SHP77 (cell line): ENCODE measurements at places on chromosomes 4 and X.

GRCh38 chrX:134743091-134743490, 84.8 kb upstream of the PLAC1 start:
- DNase-seq: no peak

GRCh38 chrX:49247916-49248811, 12.9 kb downstream of the CCDC22 start:
- DNase-seq: peak; percentile 0

DNA sequence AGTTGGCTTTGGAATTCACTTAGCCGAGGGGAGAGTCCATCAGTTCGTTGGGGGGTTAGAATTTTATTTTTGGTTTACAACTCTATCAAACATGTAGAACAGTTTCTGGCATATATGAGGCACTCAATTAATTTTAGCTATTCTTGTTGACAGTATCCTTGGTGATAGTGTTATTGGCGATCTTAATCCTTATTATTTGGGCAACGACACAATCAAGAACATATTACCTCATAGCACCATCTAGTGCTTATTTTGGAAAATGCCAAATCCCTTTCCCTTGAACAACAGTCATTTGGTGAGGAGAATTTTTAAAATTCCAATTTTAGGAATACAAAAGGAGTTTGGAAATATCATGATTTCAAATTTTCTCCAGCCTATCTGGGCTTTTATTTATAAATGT, 17.9 kb upstream of the PGRMC1 start:
- no peak for DNase-seq

- no peak for DNase-seq
Observed at GRCh38 chrX:42090395-42090794, 167.0 kb upstream of the CASK start.

DNA sequence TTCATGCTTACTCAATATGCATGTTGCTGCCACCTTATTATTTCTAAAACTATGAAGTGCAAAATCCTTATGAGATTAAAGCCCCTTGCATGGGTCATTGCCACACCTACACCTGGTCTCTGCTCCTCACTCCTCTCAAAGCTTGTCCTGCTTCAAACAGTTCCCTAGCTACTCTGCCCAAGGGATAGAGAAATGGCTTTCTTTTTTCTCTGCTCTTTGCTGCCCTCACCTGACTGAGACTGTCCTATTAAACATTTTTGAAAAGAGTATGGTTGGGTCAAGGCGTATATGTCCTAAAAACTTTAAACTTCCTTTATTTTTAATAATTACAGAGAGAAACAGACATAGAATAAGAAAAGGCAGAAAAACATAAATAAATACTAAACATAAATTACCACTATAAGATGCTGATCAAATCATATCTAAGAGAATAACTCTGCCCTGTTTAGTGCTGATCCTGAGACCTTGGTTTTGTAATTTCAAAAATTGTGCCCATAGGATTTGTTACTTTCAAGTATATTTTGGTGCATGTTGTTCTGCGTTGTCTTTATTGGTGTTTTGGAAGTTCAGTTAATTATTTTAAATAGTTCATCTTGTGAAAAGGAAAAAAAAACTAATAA, 704.9 kb upstream of the PABPC4L start:
- peak; percentile 5 for DNase-seq

GRCh38 chrX:17033225-17033624, 86.8 kb downstream of the REPS2 start:
- DNase-seq: no peak

- DNase-seq: no peak
Observed at GRCh38 chrX:68354879-68355628, 78.2 kb downstream of the OPHN1 start.

DNA sequence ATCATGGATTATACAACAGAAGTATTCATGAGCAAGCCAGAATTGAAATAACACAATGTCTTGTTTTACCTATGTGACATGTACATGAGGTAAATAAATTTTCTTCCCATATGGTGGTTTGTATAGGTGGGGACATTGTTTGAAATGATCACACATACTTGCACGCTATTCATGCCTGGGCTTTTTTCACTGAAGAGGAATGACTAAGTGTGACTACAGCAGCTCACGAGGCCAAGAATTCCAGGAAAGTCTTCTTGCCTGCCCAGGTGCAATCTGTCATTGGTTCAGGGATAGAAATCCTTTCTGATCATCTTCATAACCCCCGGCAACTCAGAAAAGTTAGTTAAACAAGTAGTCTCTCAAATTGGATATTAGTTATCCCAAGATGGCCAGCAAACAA, 36.3 kb upstream of the AREG start:
- DNase-seq: no peak

DNA sequence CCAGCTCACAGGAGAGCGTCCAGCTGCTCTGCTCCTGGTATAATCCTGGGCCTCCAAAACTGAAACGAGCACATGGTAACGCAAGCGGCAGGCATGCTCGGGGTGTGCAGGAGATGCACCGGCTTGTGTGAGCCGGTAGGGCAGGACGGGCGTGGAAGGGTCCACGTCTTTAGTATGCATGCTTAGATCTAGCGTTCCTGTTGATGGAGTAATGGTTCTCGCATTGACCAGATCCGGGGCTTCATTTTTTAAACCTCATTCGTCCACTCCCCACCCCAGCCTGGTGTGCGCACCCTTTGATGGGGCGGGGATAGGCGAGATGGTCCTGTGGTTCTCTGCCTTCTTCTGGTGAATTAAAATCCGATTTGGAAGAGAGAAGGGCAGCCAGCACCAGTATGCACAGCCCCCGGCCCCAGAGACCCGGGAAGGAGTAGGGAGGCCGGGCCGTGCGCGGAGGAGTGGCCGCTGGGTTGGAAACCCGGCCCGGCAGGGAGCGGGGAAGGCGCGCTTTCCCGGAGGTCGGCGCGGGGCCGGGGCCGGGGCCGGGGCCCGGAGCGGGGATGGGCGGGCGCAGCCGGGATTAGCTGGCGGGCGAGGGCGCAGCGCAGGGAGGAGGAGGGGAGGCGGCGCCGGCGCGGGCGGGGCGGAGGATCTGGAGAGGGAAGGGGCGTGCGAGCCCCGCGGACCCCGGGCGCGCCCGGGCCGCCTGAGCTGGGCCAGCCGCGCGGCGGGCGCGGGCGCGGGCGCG, 39.9 kb downstream of the FAM149A start:
- peak; percentile 29 for DNase-seq

- DNase-seq: no peak
Observed at GRCh38 chrX:78314561-78314960, 12.8 kb downstream of the CYSLTR1 start.

DNA sequence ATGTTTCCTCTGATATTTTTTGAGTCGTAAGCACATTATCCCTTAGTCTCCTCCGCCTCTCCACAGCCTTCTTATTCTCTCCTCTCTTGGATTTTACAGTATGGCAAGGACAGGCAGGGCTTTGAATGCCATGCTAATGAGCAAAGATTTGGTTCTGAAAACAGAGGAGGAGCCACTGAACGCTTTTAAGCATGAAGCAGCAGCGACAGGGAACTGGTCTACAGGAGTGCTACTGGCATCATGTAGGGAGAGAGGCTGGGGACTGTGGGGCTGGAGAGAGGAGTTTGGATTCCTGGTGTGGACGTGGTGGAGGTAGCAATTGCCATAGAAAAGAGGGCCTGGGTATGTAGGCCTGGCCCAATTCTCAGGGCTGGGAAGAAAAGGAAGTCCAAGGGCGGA, 4.6 kb upstream of the CD99L2 start:
- DNase-seq: no peak

- DNase-seq: no peak
Observed at GRCh38 chr4:141814499-141814898, 178.1 kb downstream of the IL15 start.

DNA sequence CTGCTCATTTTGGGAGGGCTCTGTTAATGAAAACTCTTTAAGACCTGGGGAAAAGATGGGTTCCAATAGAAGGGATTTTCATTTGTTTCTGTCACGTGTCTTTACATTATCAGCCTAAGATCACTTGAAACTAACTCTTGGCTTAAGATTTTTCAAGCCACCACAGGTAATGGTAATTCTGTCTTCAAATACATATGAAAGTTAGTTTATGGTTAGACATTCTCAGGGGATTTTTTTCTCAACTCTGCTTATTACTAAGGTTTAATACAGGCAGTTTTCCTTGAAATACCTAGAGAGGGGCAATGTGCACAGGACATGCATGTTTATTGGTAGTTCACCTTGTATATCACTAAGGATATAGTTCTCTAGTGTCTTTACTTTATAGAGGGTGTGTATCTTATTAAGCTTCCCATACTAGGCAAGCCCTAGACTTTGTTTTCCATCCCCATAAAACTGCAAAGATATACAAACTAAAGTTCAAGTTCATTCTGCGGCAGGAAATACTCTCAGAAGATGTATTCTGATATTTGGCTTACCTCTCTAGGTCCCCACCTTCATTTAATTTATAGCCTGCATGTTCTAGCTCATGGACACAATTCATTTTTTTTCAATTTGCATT, 38.2 kb upstream of the MYOZ2 start:
- no peak for DNase-seq

- peak; percentile 2 for DNase-seq
Observed at GRCh38 chrX:151505796-151506195, 57.7 kb upstream of the PASD1 start.

DNA sequence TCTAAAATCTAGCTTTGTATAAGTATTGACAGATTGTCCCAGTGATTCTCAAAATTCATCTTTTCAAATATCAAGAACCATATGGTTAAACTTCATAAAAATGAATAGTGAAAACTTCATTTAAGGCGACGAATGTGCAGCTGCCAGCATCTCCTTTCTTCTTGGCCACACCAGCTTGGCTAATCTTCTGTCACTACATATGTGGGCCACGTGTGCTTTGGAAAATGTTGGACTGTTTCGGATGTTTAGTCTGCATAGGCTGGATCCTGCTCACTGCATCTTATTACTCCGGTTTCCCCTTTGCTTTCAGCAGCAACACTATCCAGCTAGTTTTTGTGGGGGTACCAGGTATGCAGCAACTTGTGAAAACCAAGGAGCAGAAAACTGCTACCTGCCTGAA, 221.9 kb downstream of the BMPR1B start:
- DNase-seq: no peak

DNA sequence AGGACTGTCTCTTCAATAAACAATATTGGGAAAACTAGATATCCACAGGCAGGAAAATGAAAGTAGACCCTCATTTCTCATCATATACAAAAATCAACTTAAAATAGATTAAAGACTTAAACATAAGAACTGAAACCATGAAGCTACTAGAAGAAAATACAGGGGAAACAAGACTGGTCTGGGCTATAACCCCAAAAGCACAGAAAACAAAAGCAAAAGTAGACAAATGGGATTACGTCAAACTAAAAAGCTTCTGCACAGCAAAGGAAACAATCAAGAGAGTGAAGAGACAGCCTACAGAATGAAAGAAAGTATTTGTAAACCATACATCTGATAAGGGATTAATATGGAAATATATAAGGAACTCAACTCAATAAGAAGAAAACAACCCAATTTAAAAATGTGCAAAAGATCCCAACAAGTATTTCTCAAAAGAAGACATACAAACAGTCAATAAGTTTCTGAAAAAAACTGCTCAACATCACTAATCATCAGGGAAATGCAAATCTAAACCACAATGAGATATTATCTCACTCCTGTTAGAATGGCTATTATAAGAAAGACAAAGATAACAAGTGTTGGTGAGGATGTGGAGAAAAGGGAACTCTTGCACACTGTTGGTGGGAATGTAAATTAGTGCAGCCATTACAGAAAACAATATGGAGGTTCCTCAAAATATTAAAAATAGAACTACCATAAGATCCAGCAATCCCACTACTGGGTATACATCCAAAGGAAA, 325.3 kb upstream of the RASGEF1B start:
- no peak for DNase-seq

GRCh38 chrX:17814557-17814956, 46.5 kb downstream of the RAI2 start:
- no peak for DNase-seq

DNA sequence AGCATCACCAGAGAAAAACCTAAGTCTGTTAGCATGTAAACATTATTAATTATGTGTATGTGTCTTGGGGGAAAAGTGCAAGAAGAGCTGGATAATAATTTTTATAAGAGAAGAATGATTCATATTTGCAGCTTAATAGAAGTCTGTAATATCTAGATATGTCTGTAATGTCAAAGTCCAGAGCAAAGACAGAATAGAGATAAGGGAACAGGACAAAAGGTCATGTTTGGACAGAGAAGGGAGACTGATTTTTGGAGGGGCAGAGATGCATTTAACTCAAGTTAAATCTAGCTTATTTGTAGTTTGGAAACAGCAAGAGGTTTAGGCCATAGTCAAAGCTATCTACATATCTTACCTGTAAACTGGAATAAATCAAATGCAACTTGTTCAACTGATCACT, 61.2 kb downstream of the MAGED1 start:
- DNase-seq: no peak

DNA sequence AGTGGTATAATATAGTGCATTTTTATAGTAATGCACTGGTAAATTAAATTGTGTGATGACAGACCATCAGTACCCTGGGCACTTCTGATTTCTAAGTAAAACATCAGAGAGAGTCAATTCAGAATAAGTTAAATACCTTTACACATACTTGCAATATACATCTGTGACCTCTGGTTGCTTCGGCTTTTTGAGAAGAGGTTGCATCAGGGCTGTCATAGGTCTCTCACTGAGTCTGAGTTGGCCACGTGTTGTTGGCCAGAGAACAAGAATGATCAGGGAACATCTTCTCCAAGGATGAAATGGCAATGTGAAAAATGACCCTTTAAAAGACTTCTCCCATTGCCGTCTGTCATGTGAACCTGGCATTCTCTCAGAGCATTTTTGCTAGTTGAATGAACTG, 36.9 kb upstream of the PUDP start:
- no peak for DNase-seq

DNA sequence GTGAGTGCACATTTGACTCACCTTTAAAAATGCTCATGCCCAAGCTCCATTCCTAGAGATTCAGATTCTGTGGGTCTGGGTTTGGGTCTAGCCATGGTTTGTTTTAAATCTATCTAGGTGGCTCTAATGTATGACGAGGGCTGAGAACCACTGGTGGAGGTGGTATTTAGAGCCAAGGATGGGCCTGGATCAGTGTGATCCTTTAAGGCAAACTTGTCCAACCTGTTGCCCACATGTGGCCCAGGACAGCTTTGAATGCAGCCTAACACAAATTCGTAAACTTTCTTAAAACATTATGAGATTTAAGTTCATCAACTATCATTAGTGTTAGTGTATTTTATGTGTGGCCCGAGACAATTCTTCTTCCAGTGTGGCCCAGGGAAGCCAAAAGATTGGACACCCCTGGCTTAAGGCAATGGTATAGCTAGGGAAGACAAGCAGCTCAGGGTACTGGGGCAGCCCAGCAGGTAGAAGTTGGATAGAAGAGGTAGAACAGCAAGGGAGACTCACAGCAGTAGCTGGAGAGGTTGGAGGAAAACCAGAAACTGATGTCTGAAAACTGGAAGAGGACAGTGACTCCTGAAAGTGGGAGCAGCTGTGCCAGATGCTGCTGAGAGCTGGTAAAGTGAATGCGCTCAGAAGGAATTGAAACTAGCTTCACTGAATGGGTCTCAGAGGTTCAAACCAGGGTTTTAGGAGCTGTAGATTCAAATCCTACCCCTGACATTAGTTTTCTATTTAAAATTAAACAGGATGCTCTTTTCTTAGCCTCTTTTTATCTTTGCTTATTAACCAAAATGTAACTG, 18.2 kb downstream of the ADD1 start:
- no peak for DNase-seq
